ENCODE measurements at places on chromosomes 2 and 18.

DNA sequence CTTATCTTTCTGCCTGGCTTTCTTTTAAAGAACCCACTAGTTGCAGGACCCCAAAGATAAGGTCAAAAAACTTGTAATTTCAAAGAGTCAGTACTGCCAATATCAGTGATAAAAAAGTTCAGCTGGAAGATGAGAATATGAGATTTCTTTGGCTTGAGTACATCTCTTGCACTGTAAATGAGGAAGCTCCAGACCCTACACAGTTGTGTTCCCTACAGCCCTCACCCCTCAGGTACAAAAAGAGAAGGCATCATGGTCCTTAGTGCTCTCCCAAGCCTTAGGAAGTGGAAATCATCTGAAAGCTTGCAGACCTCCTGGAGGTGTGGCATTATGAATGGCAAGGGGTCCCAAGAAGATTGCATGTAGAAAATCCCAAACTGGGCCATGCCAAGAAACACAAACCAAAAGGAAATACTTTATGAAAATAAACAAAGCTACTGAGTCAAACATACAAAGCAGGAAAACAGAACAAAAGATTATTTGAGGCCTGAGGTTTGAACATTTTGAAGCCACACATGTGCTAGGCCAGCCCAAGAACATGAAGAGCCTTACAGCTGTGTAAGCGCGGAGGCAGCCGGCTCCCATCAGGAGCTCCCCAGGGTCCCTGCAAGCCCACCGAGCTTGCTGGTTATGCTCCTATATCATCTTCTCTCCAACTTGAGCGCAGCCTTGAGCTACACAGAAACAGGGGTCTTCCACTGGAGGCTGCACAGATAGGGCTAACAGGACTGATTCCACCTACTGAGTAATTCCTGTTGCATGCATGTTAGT lies 217.0 kb downstream of the OSR1 start:
- DNase-seq = no peak

- no peak for DNase-seq
Measured at GRCh38 chr2:38489846-38490245, 112.8 kb upstream of the ATL2 start.

GRCh38 chr2:202360646-202361045 lies 15.5 kb upstream of the BMPR2 start:
- no peak for DNase-seq

- DNase-seq = no peak
Measured at GRCh38 chr2:11175293-11175795, 20.1 kb downstream of the SLC66A3 start.

DNA sequence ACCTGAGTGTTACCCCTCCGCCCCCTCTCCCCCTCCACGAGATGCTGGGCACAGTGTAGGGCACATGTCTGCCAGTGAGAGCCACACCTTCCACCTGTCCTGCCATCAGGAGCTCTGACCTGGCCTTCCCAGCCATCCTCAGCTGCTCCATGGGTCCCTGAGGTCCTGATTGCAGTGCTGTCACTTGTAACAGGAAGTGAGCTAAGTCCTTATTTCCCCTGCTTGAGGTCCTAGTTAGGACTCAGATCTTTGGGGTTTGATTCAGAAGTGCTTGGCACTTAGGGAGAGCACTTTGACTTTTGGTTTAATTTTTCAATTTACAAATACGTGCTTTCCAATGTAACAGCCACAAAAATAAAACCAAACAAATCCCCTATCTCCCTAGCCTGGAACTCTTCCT lies 125.5 kb downstream of the WDSUB1 start:
- DNase-seq = no peak

DNA sequence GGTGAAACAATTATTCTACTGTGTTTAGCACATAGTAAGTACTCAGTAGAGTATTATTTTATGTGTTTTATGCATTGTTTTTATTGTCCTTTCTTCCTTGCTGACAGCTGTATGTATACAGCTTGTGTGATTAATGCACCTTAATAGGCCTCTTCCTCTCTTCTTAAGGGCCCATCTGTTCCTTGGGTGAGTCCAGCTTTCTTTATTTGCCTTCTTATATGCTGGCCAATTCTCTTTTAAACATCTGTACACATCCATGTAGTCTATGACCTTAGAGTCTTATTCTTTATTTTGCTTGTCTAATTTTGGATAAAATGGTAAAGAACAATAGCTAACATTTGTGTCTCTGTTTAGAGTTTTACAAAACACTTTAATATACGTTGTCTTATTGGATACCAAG lies 333.7 kb upstream of the MEIS1 start:
- DNase-seq = no peak

GRCh38 chr2:150442484-150442883 lies 45.0 kb downstream of the RND3 start:
- no peak for DNase-seq

DNA sequence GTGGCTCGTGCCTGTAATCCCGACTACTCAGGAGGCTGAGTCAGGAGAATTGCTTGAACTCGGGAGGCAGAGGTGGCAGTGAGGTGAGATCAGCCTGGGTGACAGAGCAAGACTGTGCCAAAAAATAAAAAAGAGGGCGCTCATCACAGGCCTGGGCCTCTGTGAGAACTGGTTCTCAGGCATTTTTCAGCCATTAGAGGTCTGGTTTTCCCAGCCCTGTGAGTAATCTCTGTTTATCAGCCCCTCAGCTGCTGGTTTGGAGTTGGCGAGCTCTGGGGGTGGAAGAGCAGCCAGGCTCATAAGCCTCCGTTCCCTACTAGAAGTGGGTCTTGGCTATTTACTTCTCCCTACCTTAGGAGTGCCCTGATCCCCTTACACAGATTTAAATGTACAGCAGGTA lies 53.1 kb downstream of the CHRNA1 start:
- no peak for DNase-seq

GRCh38 chr18:80108739-80109675 lies at the start of gene ADNP2:
Gene ADNP2 (plus strand): TSS chr18:80109262. CDS start chr18:80117543, 8,281 bp downstream.
- DNase-seq = peak; percentile 83

DNA sequence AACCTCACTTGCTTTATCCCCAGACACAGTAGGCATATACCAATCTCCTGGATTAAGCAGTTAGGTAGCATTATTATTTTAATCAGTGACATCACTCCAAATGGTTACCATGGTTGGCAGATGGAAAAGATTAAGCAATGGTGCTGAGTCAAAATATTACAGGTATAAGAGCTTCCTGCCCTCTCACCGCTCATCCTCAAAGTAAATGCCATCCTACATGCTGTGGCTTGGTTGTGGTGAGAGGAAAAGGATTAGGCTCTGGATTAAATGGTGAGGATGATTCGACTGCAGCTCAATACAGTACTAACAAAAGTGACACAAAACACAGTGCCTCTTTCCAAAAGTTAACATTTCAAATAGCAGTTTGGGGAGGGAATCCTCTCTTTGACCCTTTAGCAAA lies 108.9 kb upstream of the ACAA2 start:
- DNase-seq = no peak

DNA sequence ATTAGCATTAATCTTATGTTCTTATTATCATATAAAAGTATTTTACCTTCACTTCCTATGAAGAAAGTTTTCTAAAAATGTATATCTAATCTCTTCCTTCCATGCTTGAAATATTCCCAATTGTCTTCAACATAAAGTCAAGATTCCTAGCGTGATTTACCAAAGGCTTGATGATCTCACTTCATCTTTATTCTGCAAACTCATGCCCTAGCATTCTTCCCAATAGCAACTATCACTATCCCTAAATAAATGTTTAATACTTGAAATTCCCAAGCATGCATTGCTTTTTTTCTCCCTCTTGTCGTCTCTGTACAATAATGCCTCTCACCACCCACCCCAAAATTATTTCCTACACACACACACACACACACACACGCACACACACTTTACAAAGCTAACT lies 125.8 kb downstream of the VWC2L start:
- no peak for DNase-seq

DNA sequence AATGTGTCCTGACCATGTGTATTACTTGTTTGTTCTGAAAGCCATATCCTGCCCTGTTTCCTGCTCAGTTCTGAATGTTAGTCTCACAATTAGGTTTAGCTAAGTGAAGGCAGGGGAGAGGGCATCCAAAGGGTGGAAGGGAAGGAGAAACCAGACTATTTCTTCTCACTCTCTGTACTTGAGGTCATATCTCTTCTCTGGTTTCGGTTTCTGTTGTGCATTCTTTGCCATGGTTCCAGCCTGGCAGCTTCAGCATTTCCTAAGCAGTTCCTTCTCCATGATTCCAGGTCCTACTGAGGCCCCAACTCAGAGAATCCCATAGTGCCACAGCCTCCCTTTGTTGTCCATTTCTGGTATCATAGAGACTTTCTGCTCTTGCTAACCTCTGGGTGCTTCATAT lies 40.3 kb upstream of the HNMT start:
- no peak for DNase-seq

GRCh38 chr2:42566025-42566424 lies 2.4 kb upstream of the MTA3 start:
- no peak for DNase-seq

- peak; percentile 88 for DNase-seq
Measured at GRCh38 chr2:230712443-230713330, at the start of gene CAB39. Gene CAB39 (plus strand): TSS chr2:230712842. CDS start chr2:230760002, 47,160 bp downstream.

DNA sequence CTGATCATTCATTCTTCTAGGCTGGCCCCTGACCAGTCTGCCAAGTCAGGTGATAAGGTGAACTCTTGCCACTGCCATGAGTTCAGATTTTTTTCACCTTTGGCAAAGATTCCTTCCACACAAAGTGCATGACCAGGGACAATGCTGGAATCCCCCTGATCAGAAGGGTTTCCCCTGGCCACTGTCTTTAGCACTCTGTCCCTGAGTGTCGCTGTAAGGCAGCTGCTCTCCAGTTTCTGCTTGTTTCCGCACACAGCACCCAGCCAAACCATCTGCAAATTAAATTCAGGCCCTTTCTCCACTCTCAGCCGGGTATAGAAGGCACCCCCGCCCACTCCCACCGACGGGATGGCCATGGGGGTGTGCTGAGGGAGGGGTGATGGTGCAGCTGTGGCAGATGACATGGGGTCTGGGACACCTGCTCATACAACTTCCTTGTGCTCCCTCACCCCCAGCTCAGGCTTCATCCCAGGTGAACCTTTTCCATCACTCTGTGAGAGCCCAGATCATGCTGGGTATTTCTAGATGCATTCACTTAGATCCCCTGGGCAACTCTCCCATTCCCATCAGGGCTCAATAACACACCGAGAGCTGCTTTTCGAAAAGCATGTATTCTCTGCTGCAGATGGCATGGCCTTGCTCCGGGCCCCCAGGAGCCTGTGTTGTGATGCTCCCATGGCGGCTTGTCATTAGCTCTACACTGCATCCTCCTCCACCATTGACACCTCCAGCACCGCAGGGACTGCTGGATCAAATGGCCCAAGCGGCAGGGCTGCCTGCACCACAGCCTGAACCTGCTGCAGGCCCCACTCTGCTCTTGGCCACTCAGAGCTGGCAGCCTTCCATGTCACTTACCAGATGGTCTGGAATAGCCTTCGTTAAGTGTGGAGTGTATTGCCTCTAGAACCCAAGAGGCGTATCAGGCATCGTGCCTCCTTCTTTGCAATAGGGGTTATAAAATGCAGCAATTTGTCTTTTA lies 52.3 kb upstream of the ROCK2 start:
- no peak for DNase-seq

GRCh38 chr2:24285484-24286152 lies 74.7 kb downstream of the ITSN2 start:
- no peak for DNase-seq

GRCh38 chr2:215411941-215412743 lies 23.7 kb downstream of the FN1 start:
- no peak for DNase-seq

GRCh38 chr2:34188464-34189303 lies 589.6 kb upstream of the FAM98A start:
- no peak for DNase-seq

- DNase-seq = peak; percentile 65
Measured at GRCh38 chr2:39513641-39514094, 76.6 kb upstream of the MAP4K3 start.

DNA sequence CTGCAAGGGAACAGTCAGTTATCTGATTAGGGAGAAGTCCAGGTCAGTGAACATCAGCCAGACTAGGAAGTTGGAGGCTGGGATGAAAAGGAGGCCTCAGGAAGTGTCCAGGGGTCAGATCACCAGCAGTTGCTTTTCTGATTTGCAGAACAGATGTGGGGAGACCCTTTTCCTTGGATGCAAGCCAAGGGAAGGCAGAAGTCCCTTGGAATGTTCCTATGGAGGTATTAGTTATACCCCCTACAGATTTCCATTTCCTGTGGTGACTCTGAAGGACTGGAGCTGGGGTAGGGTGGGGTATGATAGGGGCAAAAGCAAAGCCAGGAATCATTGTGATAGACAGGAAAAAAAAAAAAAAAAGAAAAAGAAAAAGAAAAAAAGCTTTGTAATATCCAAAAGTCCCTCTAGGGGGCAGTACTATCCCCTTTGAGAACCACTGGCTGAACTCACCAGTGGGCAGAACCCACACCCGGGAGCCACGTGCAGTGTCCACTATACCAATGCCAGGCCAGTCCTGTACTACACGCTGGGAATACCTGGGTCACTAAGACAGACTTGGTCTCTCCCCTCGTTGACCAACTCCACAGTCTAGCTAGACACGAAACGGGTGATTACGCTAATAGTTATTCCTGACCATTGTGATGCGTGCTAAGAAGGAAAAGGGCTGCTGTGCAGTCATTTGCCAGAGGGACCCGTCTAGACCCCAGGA lies 7.4 kb downstream of the DYSF start:
- no peak for DNase-seq

GRCh38 chr2:237575869-237576862 lies 9.8 kb downstream of the PRLH start:
- no peak for DNase-seq

DNA sequence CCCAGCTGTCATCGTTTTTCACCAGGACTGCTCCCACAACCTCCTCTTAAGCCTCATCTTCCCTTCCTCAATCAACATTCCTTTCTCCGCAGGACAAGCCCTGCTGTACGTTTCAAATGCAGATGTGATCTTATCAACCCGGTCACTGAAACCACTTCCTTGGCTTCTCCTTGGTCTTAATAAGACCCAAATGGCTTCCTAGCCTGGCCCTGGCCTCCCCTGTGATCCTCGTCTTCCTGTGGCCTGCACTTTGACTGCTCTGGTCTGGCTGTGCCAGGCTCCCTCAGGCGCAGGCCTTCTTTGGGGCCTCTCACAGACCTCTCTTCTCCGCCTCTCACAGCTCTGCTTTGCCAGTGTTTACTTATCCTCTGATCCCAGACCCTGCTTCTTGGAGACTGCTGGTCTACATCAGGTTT lies 4.7 kb upstream of the ADNP2 start:
- DNase-seq = no peak

GRCh38 chr2:100974712-100975520 lies 27.2 kb upstream of the RPL31 start:
- no peak for DNase-seq
